ENCODE measurements at places on chromosomes 7 and 10.

- DNase-seq = no peak
These were observed 119.3 kb upstream of the MDFIC start for GRCh38 chr7:114802632-114803031.

GRCh38 chr10:104441329-104442000, 87.8 kb downstream of the CFAP58 start:
- no peak for DNase-seq

DNA sequence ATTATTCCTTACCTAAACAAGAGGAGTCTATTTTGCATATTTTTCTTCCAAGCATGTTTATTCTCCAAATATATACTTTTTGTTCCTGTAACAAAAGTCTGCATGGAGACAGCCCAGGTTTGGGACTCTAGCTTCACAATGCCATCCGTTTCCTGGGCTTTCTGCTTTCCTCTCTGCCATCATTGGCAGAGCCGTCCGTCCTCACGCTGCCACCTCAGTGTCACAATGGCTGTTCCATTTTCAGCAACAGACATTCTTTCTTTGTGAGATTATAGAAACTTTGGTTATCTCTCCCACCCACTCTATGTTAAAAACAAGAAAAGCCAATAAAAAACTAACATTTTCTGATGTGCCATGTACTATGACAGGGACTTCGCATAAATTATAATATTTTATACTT, 825.2 kb downstream of the REEP3 start:
- no peak for DNase-seq

DNA sequence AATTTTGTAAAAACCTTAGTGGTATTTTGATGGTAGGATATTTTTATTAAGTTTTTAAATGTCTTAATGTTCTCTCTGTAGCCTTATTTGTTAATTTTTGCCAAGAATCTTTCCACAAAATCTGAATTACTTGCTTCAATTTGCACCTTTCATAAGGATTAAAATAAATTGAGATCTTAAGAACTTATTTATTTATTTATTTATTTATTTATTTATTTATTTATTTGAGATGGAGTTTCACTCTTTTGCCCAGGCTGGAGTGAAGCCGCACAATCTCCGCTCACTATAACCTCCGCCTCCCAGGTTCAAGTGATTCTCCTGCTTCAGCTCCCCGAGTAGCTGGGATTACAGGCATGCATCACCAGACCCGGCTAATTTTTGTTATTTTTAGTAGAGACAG, 98.6 kb downstream of the PPP1R9A start:
- no peak for DNase-seq

- no peak for DNase-seq
These were observed 178.2 kb downstream of the AKR1D1 start for GRCh38 chr7:138254444-138254843.

DNA sequence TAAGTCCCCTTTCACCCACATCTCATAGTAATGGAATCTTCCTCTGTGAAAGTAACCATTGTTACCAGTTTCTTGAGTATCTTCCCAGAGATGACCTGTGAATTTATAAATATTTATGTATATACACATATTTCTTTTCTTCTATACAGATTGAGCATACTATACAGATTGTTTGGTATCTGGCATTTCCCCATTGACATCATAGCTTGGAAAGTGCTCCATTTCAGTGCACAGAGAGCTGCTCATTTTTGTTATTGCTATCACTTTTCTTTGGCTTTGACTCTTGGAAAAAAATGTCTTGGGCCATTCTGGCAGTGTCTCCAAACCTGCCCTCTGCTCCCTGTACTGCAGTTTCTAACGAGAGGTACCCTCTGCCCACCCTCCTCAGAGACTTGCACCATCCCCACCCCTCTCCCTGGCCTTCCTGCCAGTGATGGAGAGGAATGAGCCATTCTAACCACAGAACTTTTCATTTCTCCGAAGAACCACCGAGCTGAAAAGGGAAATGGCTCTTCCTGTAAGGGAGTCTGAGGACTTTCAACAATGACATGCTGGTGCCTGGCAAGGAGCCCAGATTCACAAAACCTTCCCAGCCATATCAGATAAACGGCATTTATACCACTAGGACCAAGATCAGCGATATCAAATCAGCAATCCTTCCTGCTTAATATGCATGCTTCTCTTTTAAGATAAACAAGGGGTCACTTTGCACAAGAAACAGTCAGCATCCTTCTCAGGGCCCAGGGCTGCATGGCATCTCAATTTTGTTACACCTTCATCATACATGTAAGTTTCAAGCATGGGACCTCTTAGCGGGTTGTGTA, 19.7 kb upstream of the CCSER2 start:
- DNase-seq = peak; percentile 21

DNA sequence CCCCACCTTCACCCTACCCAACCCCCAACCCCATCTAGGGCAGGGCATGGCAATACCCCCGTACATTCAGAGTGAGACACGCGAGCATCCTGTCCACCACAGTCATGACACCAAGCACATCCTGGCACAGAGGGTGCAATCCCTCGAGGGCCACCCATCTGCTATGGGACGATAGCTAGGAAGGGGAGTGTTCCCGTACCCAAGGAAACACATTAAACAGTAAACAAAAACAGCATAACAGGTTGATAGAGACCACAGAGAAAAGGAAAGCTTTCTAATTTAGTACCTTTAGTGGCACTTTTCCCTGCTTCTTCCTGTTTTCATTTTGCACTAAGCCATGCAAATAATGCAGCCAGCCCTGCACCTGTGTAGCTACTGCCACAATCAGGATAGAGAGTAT, 2.3 kb upstream of the SMKR1 start:
- no peak for DNase-seq

- DNase-seq = no peak
These were observed 256.3 kb upstream of the MINDY3 start for GRCh38 chr10:16116404-16117304.
